Omental fat pad (tissue), 4 donors: ENCODE measurements at places on chromosomes 2 and 18. TPM values are rescaled to one million over a fixed set of nuclear protein-coding genes. Genes with fewer than 3 reads are reported as not detected.

DNA sequence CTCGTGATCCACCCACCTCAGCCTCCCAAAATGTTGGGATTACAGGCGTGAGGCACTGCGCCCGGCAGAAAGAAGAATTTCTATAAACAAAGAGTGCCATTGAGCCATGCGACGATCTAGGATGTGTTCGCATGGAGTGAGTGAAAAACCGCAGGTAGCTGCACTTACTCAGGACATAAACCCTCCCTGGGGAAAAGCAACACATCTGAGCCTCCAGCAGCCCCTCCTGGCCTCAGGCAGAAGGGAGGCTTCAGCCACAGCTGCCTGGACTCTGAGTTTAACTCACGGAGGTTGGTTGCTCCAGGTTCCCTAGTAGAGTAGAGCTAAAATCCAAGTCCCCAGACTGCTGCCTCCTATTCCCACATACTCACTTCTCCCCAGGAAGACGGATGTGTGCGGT is 11.3 kb upstream of the STK25 start:
- no peak for DNase-seq

GRCh38 chr2:133085646-133086045 is 415.6 kb upstream of the LYPD1 start:
- DNase-seq, result no peak

- DNase-seq, result no peak
Measured at GRCh38 chr2:47069628-47070154, 85.4 kb downstream of the STPG4 start.

DNA sequence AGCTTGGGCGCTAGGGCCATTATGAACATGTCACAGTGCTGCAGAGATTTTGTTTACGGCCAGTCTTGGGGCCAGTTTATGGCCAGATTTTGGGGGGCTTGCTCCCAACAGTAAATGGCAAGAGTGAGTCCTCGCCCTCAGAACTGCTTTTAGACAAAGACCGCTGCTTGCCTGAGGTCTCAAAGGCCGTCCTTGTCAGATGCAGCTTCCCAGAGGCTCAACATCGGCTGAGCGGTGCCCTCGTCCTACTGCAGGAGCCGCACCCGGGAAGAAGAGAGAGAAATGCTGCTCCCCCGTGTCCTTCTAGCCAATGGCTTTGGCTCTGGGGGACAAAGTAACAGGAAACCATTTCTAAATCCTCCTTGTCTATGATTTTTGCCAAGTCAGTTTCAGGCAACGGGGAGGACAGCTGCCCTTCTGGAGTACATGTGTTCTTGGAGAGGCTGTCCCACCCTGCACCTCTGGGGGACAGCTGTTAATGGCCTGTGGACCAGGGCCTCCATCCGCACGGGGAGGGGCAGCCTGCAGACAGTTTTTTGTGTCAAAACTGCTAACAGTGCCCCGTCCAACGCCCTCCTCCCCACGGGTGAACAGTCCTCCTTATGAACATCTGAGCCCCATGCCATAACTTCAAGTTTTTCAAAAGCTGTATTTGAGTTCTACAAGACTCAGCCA is 66.1 kb downstream of the C18orf63 start:
- no peak for DNase-seq

PLCL1 gene
- 9.9 TPM for total RNA-seq
